ENCODE measurements at places on chromosomes 11 and 22. TPM values are rescaled to one million over a fixed set of nuclear protein-coding genes. Genes with fewer than 3 reads are reported as not detected.

Gene PRG3
- total RNA-seq = not detected

Gene SCT
- total RNA-seq = not detected

Gene TIGD3
- total RNA-seq = 4.8 TPM

Gene ZBED5
- 21.3 TPM for total RNA-seq

Gene KLHL35
- total RNA-seq = 1.6 TPM

Gene CCDC87
- total RNA-seq = 0.27 TPM

DNA sequence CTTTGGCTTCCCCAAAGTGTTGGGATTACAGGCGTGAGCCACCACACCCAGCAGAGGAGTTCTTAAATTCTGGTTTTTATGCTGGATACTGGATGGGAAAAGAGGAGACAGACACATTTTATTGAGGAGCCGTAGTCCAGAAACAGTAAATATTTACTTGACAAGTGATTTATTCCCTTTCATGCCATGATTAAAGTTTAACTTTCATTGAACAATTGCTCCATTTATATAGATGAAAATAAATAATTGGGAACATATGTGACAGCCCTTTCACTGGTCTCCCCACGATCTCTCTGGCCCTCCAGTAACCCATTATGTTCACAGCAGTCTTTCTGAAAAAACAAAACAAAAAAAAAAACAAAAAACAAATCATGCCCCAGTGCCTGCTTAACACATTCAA, 19.3 kb upstream of the GRK3 start:
- DNase-seq = no peak

DNA sequence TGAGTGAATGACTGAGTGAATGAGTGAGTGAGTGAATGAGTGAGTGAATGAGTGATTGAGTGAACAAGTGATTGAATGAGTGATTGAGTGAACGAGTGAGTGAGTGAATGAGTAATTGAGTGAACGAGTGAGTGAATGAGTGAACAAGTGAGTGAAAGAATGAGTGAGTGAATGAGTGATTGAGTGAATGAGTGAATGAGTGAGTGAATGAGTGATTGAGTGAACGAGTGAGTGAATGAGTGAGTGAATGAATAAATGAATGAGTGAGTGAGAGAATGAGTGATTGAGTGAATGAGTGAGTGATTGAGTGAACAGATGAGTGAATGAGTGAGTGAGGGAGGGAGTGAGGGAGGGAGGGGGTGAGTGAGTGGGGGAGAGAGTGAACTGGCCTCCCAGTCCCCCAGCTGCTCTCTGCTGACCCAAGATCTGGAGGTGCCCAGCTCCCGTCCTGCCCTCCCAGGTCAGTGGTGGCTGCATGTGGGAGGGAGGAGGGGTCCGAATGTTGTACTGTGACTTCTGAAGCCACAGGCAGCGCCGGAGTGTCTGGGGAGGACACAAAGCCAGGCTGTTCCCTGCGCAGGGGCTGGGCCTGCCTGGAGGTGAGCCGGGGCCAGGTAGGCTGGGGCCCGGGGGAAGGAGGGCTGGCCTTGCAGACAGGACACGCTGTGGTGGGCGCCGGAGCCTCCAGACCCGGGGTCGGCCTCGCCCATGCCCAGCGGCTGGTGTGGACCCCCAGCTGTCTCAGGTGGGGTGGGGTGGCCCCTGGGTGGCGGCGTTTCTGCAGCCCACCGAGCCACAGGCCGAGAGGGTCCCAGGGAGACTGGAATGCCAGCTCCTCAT, 17.8 kb upstream of the PIM3 start:
- no peak for DNase-seq

- no peak for DNase-seq
Measured at GRCh38 chr11:17923217-17923616, 89.6 kb downstream of the SERGEF start.

GRCh38 chr11:114256176-114256966, 39.8 kb upstream of the NNMT start:
- DNase-seq = no peak

GRCh38 chr22:41487037-41487935, 18.4 kb downstream of the ACO2 start:
- DNase-seq = no peak

DNA sequence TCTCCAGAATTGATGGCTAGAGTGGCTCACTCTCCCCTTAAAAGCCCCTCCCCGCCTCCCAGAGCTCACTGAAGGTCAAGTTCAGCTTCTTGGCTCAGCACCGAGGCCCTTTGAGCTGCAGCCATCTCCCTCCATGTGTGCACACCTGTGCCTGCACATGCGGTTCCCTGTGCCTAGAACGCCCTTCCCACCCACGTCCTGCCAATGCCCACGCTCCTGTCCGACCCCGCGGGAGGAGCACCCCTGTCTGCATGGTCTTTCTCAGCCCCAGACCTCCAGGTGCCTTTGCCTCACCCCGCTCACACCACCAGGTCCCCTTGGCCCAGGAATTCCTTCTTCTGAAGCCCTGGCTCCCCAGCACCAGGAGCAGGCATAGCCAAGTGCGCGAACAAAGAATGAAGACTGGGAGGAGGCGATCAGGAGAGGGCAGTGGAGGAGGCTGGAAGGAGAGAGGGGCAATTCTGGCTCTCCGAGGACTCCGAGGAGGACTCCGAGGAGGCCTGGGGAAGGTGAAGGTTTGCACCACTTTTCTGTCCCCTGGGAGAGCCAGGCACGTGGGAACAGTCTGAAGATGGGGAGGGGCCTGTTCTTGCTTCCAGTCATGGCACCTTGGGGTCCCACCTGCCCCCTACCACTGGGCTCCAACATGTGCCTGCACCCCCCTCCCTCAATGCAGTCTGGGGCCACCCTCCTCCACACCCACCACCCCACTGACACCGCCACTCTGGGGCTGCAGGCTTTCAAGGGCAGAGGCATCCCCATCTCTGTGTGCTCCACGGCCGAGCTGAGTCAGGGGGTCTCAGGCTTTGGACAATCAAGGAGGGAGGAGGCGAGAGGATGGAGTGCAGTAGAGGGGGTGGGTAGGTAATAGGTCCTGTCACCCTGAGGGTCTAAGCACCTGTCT, 17.7 kb downstream of the IGF2 start:
- no peak for DNase-seq

- DNase-seq = no peak
Measured at GRCh38 chr11:36792996-36793914, 195.2 kb upstream of the RAG2 start.

DNA sequence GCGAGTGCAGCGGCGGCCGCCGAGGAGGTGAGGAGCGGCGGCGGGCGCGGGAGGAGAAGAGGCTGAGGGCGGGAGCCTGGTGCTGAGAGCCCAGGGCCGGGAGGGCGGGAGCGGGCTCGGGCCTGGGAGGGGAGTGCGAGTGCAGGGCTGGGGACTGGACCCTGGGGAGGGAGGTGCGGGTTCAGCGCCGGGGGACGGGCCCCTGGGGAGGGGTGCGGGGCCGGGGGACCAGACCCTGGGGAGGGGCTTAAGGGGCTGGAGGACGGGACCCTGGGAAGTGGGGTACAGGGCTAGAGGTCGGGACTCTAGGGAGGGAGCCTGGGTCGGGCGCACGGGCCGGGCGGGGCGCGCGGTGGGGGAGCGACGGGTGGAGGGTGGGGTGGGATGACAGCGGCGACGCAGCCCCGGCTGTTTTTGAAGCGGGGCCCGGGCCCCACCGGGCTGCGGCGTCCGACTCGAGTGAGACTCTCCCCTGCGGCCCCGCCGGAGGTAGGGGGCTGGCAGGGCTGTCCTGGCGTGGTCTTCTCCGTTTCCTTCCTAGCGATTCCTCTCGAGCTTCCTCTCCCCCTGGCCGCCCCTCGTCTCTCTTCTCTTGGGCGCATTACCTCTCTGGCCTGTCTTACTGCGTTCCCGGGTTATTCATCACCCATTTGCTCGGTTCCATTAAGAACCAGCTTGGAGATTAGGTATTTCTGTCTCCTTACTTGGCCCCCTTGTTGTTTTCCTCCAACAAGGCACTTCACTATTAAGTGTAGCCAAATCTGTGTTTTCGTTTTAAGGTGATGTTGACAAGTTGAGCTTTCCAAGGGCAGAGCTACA, 754 bp downstream of the NUP50 start:
- DNase-seq = no peak

GRCh38 chr11:108524422-108524821, 26.2 kb upstream of the POGLUT3 start:
- no peak for DNase-seq

DNA sequence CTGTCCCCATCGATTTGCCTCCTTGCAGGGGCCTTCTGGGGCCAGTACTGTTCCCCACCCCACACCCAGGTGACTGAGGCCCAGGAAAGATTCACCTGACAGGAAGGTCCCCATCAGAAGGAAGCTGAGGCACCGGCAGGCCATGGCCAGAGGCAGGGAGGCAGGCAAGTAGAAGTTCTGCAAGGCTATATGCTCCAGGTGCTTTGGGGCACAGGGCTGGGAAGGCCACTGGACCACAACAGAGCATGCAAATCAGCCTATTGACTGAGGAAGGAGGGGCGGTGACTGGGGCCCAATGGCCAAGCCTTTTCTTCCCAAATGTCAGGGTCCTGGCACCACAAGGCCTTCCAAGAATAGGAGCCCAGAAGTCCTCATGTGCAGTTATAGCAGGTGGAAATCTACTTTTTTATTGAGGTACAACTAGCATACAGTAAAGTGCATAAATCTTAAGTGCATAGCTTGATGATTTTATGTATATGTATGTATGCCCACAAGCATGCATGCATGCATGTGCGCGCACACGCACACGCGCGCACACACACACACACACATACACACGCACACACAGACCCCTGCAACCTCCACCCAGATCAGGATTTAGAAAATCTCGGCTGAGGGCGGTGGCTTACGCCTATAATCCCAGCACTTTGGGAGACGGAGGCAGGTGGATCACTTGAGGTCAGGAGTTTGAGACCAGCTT, at the start of gene VPREB3:
VPREB3 (minus strand) TSS at position 206 of the 700 bp plus-strand sequence; CDS start at position 144, 62 bp downstream.
- DNase-seq = no peak

- DNase-seq = no peak
Measured at GRCh38 chr11:86664930-86665329, 7.5 kb downstream of the ME3 start.

DNA sequence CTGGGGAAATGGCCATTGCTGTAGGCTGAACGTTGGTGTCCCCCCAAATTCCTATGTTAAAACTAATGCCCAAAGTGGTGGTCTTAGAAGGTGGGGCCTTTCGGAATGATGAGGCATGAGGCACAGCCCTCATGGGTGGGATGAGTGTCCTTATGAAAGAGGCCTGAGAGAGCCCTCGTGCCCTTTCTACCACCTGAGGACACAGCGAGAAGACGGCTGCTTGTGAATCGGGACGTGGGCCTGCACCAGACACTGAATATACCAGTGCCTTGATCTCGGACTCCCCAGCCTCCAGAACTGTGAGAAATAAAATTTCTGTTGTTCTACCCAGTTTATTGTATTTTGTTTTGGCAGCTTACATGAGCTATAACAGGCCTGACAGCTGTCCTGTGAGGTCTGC, 162.9 kb upstream of the B3GAT1 start:
- no peak for DNase-seq

DNA sequence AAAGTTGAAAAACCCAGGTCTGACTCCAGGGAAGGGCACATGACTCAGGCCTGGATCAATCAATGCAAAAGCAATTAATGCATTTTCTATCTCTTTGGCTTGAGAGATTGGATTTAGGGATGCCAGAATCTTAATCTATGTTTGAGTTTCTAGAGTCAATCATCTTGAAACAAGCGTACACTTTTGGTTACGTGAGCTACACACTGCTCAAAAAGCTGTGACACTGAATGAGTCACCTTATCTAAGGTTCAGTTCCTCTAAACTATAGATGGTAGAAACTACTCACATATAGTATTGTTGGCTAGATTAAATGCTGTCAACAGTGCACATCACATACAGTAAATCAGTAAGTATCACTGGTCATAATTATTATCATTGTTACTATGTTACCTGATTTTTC, 24.2 kb downstream of the MRE11 start:
- DNase-seq = no peak

DNA sequence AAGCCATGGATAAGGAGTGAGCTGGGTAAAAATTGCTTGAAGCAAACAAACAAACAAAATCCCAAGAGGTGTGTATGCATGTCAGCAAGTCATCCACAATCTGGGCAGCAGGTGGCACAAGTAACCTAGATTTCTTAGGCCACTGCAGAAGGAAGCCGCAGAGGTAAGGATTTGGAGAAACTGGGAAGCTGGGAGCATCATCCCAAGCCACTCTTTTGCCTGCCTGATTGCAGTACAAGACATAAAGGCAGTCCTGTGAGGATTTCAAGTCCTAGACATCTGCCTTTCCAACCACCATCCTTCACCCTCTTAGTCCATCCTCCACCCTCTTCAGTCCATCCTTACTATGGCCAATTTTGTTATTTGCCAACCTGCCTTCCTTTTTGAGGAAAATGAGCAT, 67.2 kb upstream of the BMAL1 start:
- peak; percentile 52 for DNase-seq

GRCh38 chr11:123174196-123175183, 20.6 kb downstream of the CLMP start:
- DNase-seq = no peak

DNA sequence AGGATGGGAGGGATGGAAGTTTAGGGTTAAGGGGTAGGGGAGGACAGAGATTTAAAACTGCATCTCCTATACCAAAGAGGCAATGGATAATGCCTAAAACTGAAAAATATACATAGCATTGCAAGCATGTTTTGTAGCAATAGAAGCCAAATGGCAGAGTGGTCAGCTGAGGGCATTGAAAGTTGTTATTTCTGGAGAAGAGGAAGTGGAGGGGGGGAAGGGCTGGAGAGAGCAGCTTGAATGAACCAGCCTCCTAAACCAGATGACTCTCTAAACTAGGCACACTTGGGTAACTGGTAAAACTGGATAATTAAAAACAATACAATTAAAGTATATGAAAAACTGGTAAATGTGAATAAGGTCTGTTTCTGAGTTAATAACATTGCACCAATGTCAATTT, 70.3 kb upstream of the TP53I11 start:
- DNase-seq = no peak

DNA sequence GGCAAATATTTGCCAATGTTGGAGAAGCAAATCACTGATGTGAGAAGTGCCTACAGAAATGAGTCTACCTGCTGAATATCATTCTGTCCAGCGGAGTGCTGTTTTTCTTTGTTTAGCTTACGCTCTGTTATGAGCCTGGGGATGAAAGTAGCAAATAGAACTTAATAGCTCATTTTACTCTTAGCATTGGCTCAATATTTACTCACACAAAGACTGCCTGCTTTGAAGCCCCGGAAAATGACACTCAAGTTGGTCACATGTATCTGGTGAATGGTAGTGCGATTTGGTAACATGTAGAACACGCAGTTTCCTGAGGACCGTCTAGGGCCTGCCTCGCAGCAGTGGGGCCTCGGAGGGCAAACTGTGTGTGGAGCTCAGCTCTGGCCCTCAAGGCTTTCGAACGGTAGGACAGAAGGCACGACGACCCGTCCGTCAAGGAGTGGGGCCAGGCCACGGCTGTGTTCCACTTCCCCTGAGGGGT, 38.9 kb downstream of the TBC1D22A start:
- no peak for DNase-seq

- DNase-seq = no peak
Measured at GRCh38 chr11:22304337-22304961, 33.7 kb upstream of the SLC17A6 start.

All from hematopoietic multipotent progenitor cell (in vitro differentiated cells).